Epithelial cell of prostate (primary cell): ENCODE measurements at places on chromosomes 5 and 9.
A peak's percentile ranks its signal among the peaks of the same experiment; 100 is the strongest.

GRCh38 chr5:79816014-79816413 lies 126.4 kb downstream of the CMYA5 start:
- DNase-seq = no peak

DNA sequence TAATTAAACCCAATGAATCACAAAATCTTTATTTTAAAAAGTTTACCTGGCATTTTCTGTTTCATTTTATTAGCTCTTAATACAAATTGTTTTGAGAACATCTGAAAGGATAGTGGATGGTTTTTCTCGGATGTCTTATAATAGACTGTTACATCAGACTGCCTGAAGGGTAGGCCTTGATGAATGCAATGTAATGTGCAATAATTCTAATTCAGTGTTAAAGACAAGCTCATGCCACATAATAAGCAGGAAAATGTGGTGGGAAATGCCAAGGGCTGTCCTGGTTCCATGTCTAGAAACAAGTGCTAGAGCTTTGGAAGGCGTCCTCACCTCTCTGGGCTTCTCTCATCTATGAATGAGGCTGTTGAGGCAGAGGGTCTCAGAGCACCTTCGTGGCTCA lies 148.1 kb downstream of the DEPDC1B start:
- no peak for DNase-seq

- DNase-seq = no peak
Measured at GRCh38 chr9:87119328-87119881, 172.1 kb upstream of the GAS1 start.

- DNase-seq = no peak
Measured at GRCh38 chr5:95280401-95281095, 4.3 kb downstream of the MCTP1 start.

- DNase-seq = no peak
Measured at GRCh38 chr5:138784590-138784989, 31.4 kb downstream of the CTNNA1 start.

GRCh38 chr5:148387325-148387724 lies 3.6 kb downstream of the FBXO38 start:
- no peak for DNase-seq

GRCh38 chr5:133564921-133565565 lies 47.3 kb downstream of the FSTL4 start:
- DNase-seq = no peak

GRCh38 chr9:38313421-38313820 lies 79.1 kb upstream of the ALDH1B1 start:
- DNase-seq = no peak

GRCh38 chr5:108639366-108639765 lies 108.3 kb upstream of the FER start:
- DNase-seq = no peak

- no peak for DNase-seq
Measured at GRCh38 chr5:81519217-81519905, 125.4 kb upstream of the ACOT12 start.

GRCh38 chr9:126877418-126877817 lies 17.0 kb downstream of the ZBTB34 start:
- no peak for DNase-seq

DNA sequence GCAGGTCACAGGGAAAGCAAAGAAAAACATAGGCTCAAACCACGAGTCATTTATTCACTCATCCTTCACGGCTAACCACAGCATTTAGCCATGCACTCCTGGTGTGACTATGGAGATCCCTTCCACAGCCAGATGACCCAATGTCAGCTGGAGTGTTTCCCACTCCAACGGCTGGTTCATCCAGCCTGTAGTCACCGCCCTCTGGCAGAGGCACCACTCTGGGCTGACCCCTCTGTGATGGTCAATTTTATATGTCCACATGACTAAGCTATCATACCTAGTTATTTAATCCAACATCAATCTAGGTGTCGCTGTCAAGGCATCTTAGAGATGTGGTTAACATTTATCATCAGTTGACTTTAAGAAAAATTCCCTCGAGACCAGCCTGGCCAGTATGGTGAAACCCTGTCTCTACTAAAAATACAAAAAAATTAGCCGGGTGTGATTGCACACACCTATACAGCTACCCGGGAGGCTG lies 9.5 kb upstream of the PHF19 start:
- no peak for DNase-seq

DNA sequence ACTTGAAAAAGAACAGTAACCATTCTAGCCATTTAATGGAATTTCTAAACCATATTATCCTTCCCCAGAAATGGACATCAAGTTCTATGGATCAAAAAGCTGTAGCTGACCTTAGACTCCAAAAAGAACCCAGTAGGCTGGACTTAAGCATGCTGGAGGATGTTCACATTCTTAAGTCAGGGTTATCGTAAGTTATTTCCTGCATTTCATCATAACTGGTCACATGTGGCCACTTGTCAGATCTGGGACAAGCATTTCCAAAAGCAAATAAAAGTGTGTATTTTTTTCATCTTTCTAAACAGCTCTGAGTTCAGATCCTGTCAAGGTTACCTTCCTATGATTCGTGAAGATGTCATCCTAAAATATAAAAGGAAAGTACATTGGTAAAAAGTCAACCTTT lies 274.5 kb upstream of the PTGER4 start:
- DNase-seq = no peak

GRCh38 chr9:129875687-129876395 lies 40.6 kb downstream of the USP20 start:
- DNase-seq = no peak

DNA sequence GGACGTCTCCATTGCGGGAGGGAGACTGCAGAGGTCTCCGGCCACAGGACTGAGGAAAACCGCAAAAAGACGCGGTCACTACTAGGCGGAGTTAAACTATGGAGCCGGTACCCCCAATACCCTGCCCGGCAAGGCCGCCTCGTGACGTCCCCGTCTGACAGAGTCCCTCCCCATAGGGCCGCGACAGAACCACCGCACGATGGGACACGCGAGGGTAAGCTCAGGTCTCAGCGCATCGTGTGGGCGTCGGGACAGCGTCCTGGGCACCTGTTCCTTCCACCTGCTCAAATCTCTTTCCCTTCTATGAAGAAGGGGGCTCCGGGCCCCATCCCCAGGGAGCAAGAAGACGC lies 35.2 kb upstream of the GLDC start:
- no peak for DNase-seq

DNA sequence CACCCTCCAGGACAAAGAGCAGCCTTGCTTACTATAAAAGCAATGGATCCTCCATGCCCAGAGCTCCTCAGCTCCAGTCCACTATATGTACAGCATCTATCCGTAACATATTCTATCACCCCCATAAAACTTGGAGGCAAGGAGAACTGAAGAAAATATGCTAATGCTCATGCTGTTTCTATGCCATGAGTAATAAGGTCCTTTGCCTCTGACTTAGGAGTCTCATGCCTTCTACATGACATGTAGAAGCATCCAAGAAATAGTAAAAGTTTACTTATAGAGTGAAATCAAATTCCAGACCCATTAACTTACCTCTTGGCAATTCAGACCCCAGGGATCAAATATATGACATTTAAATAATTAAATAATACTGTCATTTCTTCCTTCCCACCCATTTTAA lies 33.7 kb downstream of the SSBP2 start:
- DNase-seq = no peak

- no peak for DNase-seq
Measured at GRCh38 chr9:133474215-133474614, 4.7 kb downstream of the SLC2A6 start.

DNA sequence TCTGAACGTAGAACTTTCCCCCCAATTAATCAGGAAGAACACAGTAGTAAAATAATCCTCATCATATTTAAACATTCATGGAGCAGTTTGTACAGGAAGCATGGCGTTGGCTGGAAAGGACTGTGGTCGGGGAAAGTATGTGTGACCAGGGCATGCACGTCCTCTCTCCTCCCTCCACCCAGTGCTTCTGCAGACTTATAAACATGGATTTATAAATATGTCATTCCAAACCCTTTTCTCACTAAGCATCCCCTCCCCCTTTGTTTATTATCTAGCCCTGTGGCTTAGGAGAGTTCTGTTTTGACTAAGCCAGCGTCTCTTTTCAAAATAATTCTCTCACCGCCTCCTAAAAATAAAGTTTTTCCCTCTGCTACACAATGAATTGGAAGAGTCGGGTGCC lies 70.4 kb upstream of the DAP start:
- no peak for DNase-seq

DNA sequence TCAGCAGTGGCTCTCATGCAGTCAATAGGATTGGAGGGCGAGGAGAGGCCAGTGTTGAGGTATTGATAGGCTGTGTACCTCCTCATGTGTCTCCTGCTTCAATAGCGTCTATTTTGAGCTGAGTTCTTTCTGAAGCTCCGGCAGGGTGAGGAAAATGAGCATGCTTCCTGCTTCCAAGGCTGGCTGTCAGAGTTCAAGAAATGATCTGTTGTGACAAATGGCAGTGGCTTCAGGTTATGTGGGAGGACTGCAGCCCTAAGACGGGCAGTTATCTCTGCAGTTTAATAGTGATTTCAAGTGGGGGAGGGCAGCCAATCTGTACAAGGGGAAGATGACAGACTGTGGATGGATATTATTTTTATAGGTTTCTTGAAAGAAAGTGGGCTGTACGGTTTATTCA lies 54.0 kb upstream of the CXCL14 start:
- no peak for DNase-seq

GRCh38 chr9:83146325-83146724 lies 83.4 kb upstream of the RASEF start:
- no peak for DNase-seq

DNA sequence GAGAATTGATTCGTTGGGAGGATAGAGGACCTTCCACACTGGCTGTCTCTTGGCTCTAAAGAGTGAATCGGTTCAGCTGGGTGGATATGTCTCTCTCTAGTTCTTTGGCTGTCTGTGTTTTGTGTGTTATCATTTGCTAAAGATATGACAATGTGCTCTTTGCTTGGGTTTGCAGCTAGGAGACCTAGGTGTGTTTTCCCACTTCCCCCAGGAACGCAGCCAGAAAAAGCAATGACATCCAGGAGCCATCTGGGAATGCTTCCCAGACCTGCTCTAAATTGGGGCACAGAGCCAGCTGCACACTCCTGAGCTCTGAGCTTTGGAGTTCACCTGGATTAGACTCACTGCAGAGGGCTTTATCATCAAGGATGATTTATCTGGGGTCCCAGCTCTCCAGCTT lies 12.8 kb upstream of the PDZD2 start:
- no peak for DNase-seq

DNA sequence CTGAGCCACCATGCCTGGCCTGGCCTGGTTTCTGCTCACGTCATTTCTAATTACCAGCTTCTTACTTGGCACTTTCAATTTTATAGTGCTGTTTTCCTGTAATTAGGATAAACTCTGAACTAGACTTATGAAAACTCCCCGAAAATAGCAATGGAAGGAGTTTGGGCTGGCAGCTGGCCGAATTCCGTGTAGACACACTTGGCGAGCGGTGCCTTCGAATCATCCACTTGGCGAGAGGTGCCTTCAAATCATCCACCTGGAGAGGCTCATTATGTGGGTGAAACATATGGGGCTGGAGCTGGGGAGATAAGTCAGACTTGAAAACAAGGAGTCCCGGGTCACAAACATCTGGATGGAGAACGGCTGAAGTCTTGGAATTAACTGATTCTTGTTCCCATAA lies 203.7 kb downstream of the ROR2 start:
- no peak for DNase-seq

DNA sequence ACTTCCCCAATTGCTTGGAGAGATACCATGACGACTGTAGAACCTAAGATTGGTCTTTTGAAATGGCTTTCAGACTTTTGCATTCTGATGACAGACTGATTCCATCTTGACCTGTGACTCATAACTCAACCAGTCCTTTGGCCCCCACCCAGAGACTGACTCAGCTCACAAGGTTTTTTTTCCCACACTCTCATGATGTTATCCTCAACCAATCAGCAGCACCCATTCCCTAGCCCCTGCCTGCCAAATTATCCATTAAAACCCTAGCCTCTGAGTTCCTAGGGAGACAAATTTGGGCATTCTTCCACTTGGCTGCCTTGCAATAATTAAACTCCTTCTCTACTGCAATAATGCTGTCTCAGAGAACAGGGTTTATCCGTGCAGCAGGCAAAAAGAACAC lies 1263.3 kb upstream of the CDH9 start:
- peak; percentile 41 for DNase-seq

DNA sequence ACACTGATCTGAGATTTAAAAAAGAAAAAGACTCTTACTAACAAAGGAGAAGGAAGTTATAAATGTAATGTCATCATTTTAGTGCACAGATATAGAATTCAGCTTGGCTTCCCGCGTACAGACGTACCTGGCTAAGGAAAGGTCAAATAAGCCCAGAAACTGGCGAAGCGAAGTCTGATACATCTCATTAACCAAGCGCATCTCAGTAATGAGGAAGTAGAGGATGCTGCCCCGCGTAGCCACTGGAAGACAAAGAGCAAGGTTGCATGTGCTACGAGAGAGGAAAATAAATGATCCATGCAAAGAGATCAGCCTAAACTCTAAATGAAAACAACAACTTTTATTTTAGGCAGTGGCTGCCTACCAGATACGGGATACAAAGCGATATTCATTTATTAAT lies 208.8 kb downstream of the DNAH5 start:
- no peak for DNase-seq

- DNase-seq = peak; percentile 27
Measured at GRCh38 chr9:121754655-121755436, 103.4 kb downstream of the DAB2IP start.

DNA sequence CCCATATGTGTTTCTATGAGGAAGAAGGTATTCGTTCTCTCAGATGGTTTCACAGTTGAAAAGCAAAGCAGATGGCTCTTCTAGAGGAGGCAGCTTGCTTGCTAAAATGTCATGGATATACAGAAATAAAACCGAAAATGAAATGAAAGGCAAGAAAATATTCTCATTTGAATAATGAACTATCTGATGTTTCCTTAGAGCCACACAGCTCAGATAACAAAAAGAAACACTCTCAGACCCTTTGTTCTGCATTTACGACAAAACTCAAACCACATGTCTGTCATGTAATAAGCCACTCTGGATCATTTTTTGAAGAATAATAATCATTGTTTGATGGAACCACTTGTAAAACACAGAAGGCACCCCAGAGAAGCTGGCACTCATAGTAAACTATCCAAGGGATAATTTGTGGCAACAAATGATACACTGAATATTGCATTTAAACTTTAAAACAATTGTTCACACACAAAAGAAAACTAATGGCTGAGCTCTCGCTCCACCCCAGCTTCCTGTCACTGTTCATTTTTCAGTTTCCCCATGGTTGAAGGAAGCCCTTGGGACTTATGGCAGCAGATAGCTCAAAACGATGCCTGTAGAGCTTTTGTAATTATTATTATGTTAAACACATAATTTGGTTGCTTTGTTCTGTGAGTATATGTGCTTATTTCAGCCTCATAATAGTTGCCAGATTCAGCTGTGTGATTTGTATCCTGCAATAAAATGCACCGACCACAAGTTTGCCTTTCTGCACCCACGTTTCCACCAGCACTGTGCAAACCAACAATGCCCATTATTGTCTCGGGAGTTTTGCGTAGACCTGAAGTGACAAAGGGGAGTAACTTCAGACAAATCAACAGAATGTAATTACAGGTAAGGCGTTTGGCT lies 256.0 kb downstream of the TMEM167A start:
- DNase-seq = no peak
